Frontal cortex (tissue), 4 donors: ENCODE measurements at places on chromosomes 3 and 15. TPM values are rescaled to one million over a fixed set of nuclear protein-coding genes. Genes with fewer than 3 reads are reported as not detected.

The CRTAP gene
- 9.8 TPM for total RNA-seq

The KLHL6 gene
- total RNA-seq, result 0.41 TPM

The GRK7 gene
- total RNA-seq, result under 0.01 TPM

The CKMT1B gene
- 7.7 TPM for total RNA-seq

The LRRFIP2 gene
- total RNA-seq, result 55.4 TPM

The CFAP91 gene
- 7.7 TPM for total RNA-seq

The NMB gene
- total RNA-seq, result 2.4 TPM

The CLDN18 gene
- total RNA-seq, result not detected

The MAGEL2 gene
- total RNA-seq, result 2.4 TPM

The ACSBG1 gene
- 2.9 TPM for total RNA-seq

The WNT7A gene
- 15.1 TPM for total RNA-seq

The OSBPL10 gene
- 9.0 TPM for total RNA-seq

The NRG4 gene
- not detected for total RNA-seq

The CD86 gene
- total RNA-seq, result 1.2 TPM

The CSNK1G1 gene
- total RNA-seq, result 46.1 TPM

The CHRNA5 gene
- total RNA-seq, result 11.4 TPM

The RBP2 gene
- total RNA-seq, result not detected

The SLC9C1 gene
- total RNA-seq, result 0.41 TPM

The CCDC80 gene
- total RNA-seq, result 2.9 TPM
